Stomach (tissue), 19 donors: ENCODE measurements at places on chromosomes 5 and 9. TPM values are rescaled to one million over a fixed set of nuclear protein-coding genes. Genes with fewer than 3 reads are reported as not detected.

The ALDH1A1 gene
- polyA plus RNA-seq = 423 TPM

The PCDHGB2 gene
- polyA plus RNA-seq = 0.10 TPM

The PROB1 gene
- polyA plus RNA-seq = 0.55 TPM

The BTNL9 gene
- 5.7 TPM for polyA plus RNA-seq

The PDE6A gene
- polyA plus RNA-seq = 0.80 TPM

The HRH2 gene
- polyA plus RNA-seq = 4.0 TPM

The SOHLH1 gene
- polyA plus RNA-seq = not detected

The TMCO6 gene
- 15.5 TPM for polyA plus RNA-seq

The ORM2 gene
- 4.9 TPM for polyA plus RNA-seq

The PCDHGB6 gene
- not detected for polyA plus RNA-seq

The GDNF gene
- polyA plus RNA-seq = 0.55 TPM

The DBH gene
- polyA plus RNA-seq = not detected
